ENCODE measurements at places on chromosomes 7 and 10.

GRCh38 chr10:47332946-47333345 is 10.7 kb downstream of the GDF2 start:
- DNase-seq: no peak

DNA sequence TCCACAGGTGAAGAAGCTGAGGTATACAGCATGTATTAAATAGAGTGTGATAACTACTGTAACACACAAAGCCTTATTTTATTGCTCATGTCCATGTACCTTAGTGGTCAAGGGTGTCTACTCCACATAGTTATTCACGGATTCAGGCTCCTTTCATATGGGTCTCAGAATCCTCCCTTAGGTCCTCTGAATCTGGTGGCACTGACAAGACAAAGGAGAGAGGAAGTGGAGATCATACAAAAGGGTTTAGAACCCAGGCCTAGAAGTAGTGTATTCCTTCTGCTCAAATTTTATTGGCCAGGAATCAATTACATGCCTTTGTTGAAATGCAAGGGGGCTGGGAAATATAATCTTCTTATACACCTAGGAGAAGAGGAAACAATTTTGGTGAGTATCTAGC is 164.6 kb downstream of the PTEN start:
- DNase-seq: no peak

- no peak for DNase-seq
Measured at GRCh38 chr7:47852330-47853245, 95.7 kb downstream of the PKD1L1 start.

DNA sequence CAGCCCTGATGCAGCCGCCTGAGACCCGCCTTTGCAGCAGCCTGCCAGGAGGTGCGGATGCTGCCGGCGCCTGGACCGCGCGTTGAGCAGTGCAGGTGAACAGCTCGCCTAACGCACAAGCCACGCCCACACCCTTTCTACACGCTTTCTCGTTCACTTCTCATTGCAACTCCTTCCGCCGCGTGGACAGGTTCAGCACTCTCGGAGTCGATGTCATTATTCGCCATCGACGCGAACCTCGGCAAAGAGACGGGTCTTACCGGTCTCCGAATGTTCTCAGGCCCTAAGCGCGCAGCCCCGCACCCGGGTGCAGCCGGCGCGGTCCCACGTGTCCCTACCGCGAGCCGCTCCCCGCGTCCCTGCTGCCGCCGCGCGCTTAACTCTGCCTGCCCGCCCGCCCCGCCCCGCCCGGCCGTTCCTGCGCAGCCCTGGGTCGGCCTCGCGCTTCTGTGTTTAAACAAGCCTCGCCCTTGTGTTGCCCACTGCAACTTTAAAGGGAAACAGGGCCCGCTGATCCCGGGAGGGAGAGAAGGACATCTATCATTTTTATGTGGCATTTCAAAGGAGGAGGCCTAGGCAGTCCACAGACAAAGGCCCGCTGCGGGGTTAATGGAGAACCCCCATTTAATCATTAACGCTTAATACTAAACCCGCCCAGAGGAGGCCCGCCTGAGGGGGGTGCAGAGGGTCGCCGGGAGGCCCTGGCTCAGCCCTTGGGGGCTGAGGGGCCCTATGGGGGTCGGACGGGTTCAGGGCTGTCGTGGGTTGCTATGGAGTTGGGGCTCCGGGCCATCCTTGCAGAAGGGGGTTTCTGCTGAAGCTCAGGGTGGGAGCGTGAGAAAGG is 128.5 kb downstream of the WDR11 start:
- DNase-seq: peak; percentile 51

- DNase-seq: peak; percentile 86
Measured at GRCh38 chr10:86363184-86363832, 3.3 kb downstream of the GRID1 start.

DNA sequence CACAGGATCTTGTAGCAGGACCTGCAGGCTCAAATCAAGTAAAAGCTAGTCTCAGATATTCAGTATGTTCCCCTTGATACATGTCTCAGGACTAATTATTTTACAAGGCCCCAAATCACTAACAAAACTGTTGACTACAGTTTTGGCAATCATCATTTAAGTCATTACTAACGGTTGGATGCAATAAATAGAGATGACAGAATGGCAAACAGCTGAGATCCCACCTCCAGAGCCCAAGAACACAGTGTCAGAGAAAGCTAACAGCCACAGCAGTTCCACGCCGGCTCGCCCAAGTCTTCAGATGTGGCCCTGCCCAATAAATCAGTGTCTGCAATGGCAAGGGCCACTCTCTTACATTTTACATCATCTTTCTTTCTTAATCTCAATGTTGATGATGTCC is 87.6 kb downstream of the CTBP2 start:
- DNase-seq: no peak

DNA sequence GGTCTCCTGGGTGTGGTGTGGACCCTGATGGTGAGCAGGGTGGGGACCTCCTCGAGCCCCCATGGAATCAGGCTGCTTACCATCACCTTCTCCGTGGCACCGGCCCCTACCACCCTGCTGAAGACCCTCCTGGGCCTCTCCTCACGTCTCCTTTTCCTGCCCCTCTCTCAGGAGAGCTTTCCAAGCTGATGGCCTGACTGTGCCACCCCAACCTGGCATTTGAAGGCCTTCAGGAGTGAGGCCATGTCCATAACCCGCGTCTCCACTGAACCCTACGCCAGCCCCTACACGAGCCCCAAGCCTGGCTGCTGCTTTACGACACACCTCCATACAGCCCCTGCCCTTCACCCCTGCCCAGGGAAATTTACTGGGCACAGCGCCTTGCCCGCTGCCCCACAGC is 55.4 kb downstream of the ZRANB1 start:
- no peak for DNase-seq

DNA sequence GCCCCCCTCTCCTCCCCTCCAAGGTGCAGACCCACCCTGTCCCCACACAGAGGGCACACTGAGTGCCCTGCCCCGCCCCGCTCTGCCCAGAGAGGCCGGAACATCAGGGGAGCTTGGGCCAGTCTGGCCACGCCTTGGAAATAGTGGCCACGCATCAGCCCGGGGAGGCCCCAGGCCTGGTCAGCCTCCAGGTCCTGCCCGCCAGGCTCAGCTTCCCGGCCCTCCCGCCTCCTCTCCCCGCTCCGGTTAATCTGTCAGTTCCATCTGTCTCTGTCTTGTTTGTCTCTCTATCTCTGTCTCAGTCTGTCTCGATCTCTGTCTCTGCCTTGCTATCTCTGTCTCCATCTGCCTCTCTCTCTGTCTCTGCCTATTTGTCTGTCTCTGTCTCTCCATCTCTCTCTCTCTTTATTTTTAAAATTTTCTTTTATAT is 28.9 kb upstream of the TNRC18 start:
- DNase-seq: no peak

DNA sequence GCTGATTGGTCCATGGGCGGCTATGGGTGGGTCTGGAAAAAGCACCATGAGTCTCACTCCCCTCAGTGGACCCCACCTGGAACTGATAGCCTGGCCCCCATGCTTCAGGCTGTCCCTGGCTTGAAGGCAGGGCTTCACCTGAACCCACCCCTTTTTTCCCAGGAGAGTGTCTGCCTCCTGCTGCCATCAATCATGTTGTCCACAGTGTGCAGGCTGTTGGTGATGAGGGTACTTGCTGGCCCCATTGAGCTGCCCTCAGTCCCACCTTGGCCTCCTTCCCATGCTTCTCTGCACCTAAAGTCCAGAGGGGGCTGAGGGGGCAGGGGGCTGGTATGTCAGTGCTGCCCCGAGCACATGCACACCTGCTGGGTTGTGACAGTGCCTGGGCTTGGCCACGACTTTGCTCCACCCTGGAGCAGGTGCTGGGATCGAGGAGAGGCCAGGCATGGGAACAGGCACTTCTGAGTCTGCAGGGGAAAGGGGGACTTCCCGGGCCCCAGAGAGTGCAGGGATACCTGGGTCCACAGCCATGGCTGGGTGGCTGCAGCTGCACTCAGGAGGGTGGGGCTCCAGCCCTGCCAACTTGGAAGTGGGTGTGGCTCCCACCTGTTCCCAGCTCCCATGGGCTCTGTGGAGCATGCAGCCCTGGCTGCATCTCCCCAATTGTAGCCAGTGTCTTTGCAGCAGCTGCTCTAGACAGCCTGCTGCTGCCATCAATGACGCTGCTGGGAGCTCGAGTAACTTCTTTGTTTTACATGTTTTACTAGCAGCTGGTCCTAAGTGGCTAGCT is 56.9 kb downstream of the ADK start:
- peak; percentile 57 for DNase-seq

GRCh38 chr10:21069278-21069677 is 172.2 kb upstream of the NEBL start:
- DNase-seq: no peak

GRCh38 chr10:71276873-71277272 is 42.2 kb upstream of the SLC29A3 start:
- no peak for DNase-seq

GRCh38 chr7:132568962-132569361 is 7.3 kb downstream of the PLXNA4 start:
- DNase-seq: no peak

- no peak for DNase-seq
Measured at GRCh38 chr7:31456646-31457368, 57.1 kb upstream of the ITPRID1 start.

DNA sequence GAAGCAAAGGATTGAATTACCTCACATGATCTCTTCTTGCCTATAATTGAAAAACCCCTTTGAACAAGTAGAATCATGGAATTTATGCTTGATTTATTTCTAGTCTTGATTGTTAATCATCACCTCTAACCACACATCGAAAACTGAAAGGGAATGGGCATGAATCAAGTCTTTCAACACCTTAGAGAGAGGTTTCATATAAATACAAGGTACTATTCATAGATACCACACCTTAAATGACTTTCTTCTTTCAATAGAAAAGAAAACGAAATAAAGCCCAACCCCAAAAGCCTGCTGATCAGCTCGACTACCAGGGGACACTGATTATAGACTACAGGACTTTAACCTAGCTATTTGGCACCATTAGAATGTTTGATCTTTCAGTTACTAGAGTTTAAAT is 128.6 kb upstream of the PTPRZ1 start:
- DNase-seq: no peak

DNA sequence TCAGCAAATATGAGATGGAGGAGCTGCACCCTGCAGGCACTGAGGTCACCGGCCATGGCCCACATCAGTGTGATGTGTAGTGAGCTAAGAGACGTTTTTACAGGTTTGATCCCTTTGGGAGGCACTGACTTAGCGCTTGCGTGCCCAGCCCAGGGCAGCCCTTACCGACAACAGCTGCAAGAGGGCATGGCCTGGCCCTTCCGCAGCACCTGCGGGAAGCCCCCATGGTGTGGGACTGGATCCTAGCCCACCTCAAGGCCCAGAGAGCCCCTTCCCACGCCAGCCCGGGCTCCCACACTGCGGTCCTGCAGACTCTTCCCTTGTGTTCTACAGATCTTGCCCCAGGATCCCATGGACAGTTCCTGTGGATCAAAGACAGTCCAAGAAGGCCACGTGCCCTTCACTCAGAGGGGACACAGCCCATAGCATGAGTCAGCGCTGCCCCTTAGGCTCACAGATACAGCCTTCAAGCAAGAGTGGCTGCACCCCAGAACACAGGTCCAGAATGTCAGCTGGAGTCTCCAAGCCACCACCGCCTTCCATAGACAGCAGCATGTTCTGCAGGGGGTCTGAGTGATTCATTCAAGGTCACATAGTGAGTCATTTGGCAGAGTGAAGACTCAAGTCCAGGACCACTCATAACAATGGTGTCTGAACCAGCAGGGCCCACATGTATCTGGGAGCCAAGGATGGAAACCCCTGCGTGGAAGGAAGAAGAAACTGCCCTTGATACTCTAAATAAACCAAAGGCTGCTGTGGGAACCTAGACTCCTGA is 25.4 kb downstream of the TLL2 start:
- DNase-seq: no peak

- no peak for DNase-seq
Measured at GRCh38 chr10:110560012-110560411, 7.5 kb upstream of the SMC3 start.

- no peak for DNase-seq
Measured at GRCh38 chr7:108069646-108070045, 60.5 kb downstream of the LAMB4 start.

- DNase-seq: no peak
Measured at GRCh38 chr10:101768791-101769170, 7.1 kb downstream of the FGF8 start.

DNA sequence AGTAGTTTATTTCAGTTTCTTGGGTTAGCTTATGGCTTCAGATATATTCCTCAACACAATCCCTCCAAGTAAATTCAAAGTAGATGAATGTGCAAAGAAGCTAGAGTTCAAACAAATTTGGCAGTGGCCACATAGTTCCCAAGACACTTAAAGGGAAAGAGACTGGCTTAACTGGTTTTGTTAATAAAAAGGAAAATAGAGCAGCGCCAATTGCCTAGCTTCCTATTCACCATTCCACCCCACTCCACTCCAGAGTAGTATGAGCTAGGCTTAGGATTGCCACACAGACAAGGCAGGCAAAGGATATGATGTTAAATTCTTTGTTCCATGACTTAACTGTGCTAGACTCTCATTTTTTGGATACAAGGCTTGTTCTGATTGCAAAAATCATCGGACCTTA is 2.0 kb downstream of the XRCC2 start:
- no peak for DNase-seq

- no peak for DNase-seq
Measured at GRCh38 chr10:61792921-61793320, 108.6 kb upstream of the ARID5B start.

GRCh38 chr7:61111-61510 is 131.3 kb upstream of the FAM20C start:
- DNase-seq: no peak

DNA sequence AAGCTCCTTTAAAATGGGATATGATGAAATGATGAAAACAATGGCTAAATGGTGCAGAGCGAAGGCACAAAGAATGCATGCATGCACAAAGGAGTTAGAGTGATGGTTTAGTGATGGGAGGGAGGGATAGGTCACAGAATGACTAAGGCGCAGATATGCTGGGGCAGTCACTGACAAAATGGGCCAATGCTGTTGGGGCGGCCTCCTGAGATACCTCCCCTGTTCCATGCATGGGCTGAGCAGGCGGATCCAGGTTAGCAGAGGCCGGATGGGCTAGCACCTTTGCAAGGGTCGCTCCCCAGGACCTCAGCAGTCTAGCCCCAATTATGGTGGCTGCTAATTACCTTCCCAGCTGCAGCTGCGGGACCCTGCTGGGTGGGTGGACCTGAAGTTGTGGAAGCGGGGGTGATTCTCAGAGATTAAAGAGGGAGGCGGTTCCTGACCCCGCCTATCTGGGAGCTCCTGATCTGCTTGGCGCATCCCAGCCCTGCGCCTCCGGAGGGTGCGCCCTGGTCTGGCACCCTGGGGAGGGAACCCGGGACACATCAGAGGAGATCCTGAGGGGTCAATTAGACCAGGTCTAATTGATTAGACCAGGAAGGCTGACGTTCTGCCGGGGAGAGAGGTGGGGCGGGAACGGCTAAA is 175.0 kb downstream of the CYP26A1 start:
- no peak for DNase-seq

All from glutamatergic neuron (in vitro differentiated cells).